NCI-H524 treated with DMSO at 0.1 percent for 48 hours (cell line): ENCODE measurements at places on chromosomes 11 and 22.

GRCh38 chr11:113404859-113405430, 17.4 kb downstream of the ANKK1 start:
- no peak for DNase-seq

- DNase-seq: no peak
Measured at GRCh38 chr11:32584921-32585320, 1.3 kb downstream of the EIF3M start.

DNA sequence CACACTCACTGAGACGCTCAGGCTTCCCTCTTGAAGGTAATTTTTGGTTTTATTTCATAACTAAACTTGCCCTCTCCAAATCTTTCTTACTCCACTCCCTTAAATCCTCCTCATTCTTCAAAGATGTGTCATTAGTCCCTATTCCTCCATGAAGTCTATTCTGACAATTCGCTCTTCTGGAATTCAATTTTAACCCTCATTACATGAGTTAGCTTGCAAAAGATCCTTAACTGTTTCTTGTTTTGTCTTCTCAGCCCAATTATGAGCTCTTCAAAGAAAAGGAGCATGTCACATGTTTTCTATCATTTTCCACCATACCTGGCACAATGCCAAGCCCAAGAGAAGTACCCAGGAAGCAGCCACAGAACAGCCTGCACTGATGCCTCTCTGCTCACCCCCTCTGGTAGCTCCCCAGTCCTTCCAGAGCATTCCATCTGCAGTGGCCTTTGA, 13.0 kb downstream of the GALNT18 start:
- DNase-seq: no peak

DNA sequence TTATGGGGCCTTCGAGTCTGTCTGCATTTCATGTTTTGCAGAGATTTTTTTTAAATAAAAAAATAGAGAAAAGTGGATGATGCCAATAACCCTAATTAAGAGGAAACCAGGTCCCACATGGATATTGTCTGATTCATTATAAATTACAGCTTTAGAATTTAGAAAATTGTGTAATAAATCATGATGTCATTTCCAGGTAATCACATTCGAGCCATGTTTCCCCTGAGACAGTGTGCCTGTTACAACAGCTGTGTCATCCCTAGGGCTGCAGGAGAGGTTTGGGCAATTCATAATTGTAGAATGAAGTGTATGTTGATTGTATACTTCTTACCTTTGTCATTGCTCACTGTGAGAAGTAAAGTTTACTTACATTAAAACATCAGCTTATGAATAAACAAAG, 38.3 kb downstream of the NCAM1 start:
- no peak for DNase-seq

DNA sequence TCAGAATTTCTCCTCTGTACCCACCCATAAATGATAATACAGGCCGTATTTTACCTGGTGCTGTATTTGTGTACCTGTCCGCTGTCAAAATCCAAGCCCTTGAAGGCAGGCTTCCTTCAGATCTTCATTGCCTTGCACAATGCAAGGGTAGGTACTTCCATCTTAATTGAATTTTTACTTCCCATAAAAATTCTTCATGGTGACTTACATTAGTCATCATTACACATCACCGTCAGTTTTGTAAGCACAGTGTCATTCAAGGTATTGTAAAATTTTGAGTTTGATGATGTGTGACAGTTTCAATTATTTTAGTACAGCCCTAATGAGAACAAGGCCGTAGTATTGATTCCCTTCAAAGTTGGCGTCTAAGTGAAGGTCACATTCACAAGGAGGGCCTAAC, 770 bp upstream of the TSG101 start:
- no peak for DNase-seq

- DNase-seq: no peak
Measured at GRCh38 chr22:43326331-43327156, 16.6 kb downstream of the SCUBE1 start.

- no peak for DNase-seq
Measured at GRCh38 chr22:50303848-50304527, 3.5 kb downstream of the PLXNB2 start.
